ENCODE measurements at places on chromosomes 6 and 20.

- H3K27ac ChIP-seq: no peak overlapping the region
- no peaks in the 10 kb centered on the region for H3K27me3 ChIP-seq
- DNase-seq: no peak
- H3K4me3 ChIP-seq: no peak overlapping the region
- no peaks in the 10 kb centered on the region for H3K36me3 ChIP-seq
- H3K4me1 ChIP-seq: no peaks in the 10 kb centered on the region
Measured at GRCh38 chr20:31816221-31816620, 2.9 kb upstream of the MYLK2 start.

DNA sequence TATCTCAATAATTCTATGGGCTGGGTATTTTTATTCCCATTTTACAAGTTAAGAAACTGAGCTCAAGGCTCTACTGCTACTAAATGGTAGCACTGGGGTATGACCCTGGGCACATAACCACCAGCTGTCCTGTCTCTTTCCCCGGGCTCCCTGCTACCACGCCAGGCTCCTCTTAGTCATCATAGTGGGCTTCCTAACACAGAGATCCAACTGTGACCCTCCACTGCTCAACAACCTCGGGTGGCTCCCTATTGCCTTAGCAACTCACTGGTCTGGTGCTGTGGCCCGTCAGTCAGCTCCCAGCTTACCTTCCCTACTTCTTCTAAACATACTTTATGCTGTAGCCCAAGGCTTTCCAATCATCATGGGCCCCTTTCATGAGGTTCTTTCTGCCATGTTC is 4.5 kb downstream of the KIAA1755 start:
- no peaks in the 10 kb centered on the region for H3K36me3 ChIP-seq
- no peak for DNase-seq
- no peaks in the 10 kb centered on the region for H3K27me3 ChIP-seq
- no peak overlapping the region for H3K4me3 ChIP-seq
- H3K4me1 ChIP-seq: no peaks in the 10 kb centered on the region
- no peak overlapping the region for H3K27ac ChIP-seq

DNA sequence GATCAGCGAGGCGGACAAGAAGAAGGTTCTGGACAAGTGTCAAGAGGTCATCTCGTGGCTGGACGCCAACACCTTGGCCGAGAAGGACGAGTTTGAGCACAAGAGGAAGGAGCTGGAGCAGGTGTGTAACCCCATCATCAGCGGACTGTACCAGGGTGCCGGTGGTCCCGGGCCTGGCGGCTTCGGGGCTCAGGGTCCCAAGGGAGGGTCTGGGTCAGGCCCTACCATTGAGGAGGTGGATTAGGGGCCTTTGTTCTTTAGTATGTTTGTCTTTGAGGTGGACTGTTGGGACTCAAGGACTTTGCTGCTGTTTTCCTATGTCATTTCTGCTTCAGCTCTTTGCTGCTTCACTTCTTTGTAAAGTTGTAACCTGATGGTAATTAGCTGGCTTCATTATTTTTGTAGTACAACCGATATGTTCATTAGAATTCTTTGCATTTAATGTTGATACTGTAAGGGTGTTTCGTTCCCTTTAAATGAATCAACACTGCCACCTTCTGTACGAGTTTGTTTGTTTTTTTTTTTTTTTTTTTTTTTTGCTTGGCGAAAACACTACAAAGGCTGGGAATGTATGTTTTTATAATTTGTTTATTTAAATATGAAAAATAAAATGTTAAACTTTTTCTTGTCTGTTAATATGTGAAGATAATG is 2.2 kb downstream of the HSPA1B start:
- H3K27ac ChIP-seq: peak overlapping the region; percentile 73
- H3K4me1 ChIP-seq: peaks cover 12% of the 10 kb centered on the region
- H3K36me3 ChIP-seq: no peaks in the 10 kb centered on the region
- no peaks in the 10 kb centered on the region for H3K27me3 ChIP-seq
- DNase-seq: no peak
- H3K4me3 ChIP-seq: peak overlapping the region; percentile 82

DNA sequence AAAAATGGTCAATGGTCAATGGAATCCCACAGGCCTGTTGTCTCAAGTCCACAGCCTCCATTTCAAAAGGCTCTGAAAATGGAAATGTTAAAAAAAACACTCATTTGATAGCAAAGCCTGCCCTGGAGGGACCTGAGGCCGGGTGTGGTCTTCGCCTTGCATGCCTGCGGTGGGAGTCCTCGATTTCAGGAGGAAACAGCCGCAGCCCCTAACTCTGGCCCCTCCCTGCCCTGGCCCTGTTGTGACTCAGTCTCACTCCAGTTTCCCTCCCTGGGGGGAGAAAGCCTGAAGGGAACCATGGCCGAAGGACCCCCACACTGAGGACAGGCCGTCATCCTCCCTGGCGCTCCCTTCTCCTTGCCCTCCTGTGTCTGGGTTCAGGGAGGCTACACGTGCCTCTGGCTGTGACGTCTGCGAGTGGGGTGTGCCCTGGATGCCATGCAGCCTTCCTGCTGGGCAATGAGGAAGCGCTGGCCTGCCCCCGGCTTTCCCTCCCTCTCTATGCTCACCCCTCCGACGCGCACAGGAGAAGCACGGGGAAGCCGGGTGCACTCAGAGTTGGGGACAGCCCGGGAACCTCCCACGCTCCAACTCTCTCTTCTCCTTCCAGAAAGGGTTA is 9.2 kb downstream of the BHLHE23 start:
- no peaks in the 10 kb centered on the region for H3K4me1 ChIP-seq
- no peaks in the 10 kb centered on the region for H3K27me3 ChIP-seq
- no peak for DNase-seq
